ENCODE measurements at places on chromosomes 7 and 10.

DNA sequence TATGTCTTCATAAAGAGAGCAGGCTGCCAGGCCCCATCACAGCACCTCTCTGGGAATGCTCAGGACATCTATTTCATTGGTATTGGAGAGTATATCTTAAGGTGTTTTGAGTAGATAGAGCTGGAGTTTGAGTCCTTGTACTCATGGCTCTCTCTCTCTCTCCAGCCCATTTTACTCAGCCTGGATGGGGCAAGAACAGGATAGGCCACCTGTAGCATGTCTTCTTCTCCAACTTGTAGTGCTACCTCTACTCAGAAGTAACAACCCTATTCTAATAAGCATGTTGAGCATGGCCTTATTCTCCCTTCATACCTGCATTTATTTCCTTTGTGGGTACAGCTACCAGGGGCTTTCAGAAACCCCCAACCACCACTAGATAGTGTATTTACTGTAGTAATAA, 21.9 kb downstream of the PRLHR start:
- no peak for DNase-seq

DNA sequence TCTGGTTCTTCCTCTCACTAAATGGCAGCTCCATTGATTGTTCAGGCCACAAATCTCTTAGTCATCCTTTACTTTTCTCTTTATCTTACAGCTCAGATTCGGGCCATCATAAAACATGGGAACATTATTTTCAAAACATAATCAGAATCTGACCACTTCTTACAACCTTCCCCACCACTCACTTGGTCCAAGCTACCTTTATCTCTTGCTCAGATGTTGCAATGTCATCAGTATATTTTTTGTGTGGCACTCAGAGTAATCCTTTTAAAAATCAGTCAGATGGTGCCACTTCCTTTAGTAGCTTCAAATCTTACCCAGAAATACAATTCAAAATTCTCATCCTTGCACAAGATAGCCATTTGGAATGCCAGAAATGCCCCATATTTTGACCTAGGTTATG, 34.5 kb upstream of the FAM3C start:
- no peak for DNase-seq

GRCh38 chr7:129952653-129953560, at the start of gene UBE2H:
Gene UBE2H (minus strand): TSS chr7:129952960. CDS start chr7:129952555, 405 bp downstream.
- DNase-seq, result peak; percentile 93

DNA sequence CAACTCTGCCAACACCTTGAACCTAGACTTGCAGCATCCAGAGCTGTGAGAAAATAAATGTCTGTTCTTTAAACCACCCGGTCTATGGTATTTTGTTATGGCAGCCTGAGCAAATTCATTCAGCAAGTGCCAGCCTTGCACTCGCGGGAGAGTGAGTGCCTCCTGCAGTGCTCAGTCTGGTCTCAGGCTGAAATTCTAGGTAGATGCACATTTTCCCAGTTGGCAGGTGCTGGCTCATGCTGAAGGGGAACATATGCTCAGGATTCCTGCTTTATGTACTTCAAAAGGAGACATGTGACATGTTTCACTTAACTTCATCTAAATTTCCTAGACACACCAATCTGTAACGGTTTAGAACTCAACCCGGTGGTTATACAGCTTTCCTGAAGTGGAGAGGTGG, 170.8 kb downstream of the MGMT start:
- DNase-seq, result no peak

DNA sequence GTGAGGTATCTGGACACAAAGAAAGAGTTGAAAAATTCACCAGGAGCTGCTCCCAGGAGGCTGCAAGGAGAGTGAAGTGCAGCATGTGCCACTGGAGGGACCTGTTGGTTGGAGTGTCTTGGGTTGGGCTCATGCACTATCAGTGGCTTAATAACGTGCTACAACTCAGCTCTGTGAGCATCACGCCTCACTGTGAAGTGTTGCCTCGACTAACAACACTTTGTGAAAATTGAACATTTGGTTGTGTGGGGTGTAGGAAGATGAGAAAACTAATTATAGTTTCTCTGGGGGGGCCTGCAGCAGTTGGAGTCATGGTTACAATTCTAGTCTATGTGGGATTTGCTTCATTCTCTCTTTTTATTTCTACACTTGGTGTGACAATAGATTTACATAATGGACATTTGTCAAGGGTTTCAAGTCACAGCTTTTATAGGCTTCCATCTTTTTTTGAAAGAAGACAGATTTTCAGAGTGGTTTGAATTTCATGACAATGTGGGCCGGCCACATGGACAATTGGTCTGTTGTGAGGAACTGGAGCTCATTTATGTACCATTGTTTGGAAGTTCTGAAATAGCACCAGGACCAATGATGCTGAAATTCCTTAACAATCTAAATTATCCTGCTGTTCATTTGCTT, 121.3 kb downstream of the RAMP3 start:
- DNase-seq, result no peak

- DNase-seq, result no peak
Measured at GRCh38 chr7:91198371-91198770, 65.9 kb upstream of the FZD1 start.

- no peak for DNase-seq
Measured at GRCh38 chr7:138618933-138619332, 82.2 kb downstream of the SVOPL start.

DNA sequence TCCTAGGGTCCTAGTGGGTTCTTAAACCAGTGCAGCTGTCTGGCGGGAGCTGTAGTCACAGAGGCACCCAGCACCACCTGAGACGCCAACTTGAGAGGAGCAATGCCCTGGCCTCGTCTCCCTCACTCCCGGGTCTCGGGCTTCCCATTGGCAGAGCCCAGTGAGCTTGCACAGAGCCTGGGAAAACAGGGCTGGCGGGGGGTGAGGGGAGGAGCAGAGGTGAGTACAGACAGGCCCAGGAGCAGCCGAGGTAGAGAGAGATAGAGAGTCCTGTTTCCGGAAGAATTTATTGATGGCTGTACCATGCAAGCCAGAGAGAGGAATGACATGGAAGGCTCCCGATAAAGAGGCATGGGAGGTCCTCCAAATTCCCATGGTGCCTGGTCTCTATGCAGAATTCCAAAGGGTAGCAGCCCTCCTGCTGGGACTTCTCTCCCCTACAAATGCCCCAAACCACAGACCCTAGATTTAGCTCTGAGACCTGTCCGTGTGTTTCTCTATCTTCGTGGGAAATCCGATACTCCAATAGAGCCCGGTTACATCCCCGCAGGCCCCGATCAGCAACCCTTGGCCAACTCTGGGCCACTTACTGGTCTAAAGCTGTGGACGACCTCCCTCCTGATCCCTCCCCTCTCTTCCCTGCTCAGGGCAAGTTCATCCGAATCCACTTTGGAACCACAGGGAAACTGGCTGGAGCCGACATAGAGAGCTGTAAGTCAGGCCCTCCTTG, 20.3 kb upstream of the MYH16 start:
- DNase-seq, result no peak

- DNase-seq, result no peak
Measured at GRCh38 chr7:73364006-73364728, 36.2 kb downstream of the FKBP6 start.

DNA sequence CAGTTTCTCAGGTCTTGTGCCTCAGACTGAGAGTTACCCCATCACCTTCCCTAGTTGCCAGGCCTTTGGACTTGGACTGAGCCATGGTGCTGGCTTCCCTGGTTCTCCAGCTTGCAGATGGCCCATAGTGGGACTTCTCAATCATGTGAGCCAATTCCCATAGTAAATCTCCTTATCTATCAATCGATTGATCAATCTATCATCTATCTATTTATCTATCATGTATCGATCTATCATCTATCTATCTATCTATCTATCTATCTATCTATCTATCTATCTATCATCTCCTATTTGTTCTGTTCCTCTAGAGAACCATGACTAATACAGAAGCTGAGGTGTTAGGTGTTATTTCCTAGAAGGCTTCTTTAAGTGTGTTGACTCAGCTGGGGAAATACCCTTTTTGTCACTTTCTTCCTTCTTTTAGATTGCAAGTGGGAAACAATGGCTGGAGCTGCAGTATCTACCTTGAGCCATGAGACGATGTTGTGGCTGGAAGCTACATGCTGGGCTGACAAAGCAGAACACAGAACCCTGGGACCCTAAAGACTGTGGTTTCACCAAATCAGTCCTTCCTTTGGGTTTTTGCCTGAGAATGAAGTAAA, 234.7 kb upstream of the GLI3 start:
- no peak for DNase-seq

DNA sequence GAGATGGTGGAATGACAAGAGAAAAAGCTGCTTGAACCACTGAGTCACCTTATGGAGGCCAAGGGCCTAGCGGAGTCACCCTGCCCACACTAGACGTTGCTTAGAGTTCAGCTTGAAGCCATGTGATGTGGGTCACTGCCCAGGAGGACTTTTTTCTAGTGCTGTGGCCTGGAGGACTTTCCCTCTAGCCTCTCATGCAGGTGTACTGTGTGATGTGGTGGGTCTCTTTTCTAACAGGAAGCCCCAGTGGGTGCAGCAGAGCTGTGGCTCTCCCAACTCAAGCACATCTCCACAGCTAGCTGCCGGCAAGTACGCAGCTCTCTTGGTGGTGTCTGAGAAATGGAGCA, 13.6 kb downstream of the POR start:
- DNase-seq, result no peak

DNA sequence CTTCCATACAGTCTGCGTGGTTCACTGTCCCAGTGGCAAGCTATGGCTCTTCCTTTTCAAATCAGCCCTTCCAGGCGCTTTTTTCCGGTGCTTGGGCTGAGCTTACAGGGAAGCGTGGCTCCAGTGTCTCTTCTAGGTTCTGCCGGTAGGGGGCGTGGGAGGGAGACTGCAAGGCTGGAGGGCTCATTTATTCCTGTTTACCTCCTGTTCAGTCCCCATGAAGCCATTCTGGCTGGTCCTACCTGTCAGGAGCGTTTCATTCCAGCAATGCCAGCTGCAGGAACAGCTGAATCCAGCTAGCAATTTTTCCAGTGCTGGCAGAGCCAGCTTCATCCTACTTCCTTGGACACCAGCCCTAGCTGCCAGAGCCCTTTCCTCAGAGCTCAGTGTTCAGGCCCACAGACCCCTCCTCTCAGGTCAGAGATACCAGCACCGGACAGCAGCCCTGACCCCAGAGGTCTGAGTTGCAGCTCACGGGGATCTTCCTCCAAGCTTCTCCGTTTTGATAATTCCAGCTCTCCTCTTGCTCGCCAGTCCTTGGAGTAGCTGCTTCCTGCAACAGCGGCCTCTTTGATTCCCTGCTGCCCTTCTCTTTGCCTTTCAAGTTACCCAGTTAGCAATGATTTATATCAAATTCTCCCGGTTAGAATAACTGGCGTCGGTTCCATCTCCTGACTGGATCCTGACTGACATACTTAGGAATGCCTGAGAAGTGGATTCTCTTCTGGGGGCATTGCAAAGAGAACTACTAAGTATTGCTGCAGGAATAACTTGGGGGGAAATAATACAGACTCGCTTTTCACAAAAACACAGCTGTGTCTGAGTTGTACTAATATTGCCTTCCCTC, 129.8 kb downstream of the FRMD4A start:
- DNase-seq, result no peak

DNA sequence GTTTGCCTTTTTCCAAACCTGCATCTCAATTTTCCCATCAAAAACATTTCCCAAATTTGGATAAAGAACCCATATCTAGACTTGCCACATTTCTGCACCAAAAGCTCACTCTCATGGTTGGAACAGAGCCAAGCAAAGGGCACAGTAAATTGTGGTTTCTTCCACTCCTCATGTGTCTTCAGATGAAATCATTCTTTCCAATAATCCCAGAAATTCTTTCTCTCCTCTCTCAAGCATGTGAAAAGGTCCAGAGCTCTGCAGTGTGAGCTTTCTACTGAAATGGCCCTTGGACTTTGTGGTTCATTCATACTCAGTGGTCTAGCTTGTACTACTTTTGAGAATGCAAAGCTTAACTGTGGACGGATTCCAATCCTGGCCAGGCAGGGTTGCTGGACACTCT, 19.8 kb downstream of the PRSS2 start:
- DNase-seq, result no peak

- DNase-seq, result no peak
Measured at GRCh38 chr7:17638727-17639126, 301.6 kb downstream of the SNX13 start.

DNA sequence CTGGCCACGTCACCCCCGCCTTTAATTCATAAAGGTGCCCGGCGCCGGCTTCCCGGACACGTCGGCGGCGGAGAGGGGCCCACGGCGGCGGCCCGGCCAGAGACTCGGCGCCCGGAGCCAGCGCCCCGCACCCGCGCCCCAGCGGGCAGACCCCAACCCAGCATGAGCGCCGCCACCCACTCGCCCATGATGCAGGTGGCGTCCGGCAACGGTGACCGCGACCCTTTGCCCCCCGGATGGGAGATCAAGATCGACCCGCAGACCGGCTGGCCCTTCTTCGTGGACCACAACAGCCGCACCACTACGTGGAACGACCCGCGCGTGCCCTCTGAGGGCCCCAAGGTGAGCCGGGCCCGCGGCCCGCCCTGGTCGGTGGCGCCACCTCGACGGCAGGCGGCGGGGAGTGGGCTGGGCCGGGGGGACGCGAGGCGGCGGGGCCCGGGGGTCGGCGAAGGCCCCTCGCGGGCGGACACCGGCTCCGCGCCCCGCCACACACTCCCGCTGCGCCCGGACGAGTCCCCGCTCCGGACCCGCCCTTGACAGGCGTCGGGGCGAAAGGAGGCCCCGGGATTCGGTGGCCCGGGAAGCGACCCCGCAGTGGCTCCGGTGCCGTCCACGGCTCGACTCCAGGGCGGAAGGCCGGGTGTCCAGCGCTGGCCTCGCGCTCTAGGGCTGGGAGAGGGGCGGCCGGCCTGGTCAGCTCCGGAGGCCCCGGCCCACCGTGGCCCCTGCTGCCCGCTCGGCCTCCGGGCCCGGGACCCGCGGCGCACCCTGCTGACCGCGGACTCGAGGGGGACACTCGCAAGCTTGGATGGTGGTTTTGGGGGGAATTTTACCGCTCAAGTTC, 557 bp downstream of the BAG3 start:
- no peak for DNase-seq

- DNase-seq, result no peak
Measured at GRCh38 chr7:138377306-138377705, 82.8 kb upstream of the TRIM24 start.

- DNase-seq, result no peak
Measured at GRCh38 chr10:89384474-89385340, 6.9 kb downstream of the IFIT1B start.

DNA sequence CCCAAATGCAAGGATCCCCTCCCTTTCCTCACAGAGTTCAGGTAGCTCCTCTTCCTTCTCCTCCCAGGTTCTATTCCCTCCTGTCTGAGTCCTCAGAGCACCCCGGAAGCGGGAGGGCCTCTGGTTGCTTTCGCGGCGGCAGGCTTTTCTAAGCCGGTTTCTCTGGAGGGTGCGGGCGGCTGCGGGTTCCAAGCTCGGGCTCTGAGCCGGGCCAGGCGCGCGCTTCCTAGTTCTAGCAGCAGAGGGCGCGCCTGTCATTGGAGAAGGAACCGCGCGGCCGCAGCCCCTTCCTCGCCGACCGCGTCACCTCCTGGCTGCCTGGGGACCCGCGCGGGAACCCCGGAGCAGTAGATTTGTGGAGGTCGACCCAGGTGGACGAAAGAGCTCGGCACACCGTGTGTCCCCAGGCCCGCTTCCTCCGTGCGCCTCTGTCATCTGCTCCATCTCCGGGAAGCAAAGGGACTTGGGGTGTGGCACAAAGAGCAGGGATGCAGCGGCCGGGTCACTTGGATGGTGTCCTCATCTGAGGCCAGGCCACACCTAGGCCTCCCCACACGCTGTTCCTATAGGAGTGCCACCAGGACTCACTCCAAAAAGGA, 389.0 kb upstream of the PODXL start:
- peak; percentile 22 for DNase-seq

GRCh38 chr7:115478426-115478825, 552.1 kb downstream of the TFEC start:
- no peak for DNase-seq

- DNase-seq, result peak; percentile 62
Measured at GRCh38 chr7:101924171-101924570, 106.7 kb downstream of the CUX1 start.

GRCh38 chr10:113161066-113161465, 211.0 kb downstream of the TCF7L2 start:
- DNase-seq, result peak; percentile 13
